ENCODE measurements at places on chromosomes 2 and 18.

DNA sequence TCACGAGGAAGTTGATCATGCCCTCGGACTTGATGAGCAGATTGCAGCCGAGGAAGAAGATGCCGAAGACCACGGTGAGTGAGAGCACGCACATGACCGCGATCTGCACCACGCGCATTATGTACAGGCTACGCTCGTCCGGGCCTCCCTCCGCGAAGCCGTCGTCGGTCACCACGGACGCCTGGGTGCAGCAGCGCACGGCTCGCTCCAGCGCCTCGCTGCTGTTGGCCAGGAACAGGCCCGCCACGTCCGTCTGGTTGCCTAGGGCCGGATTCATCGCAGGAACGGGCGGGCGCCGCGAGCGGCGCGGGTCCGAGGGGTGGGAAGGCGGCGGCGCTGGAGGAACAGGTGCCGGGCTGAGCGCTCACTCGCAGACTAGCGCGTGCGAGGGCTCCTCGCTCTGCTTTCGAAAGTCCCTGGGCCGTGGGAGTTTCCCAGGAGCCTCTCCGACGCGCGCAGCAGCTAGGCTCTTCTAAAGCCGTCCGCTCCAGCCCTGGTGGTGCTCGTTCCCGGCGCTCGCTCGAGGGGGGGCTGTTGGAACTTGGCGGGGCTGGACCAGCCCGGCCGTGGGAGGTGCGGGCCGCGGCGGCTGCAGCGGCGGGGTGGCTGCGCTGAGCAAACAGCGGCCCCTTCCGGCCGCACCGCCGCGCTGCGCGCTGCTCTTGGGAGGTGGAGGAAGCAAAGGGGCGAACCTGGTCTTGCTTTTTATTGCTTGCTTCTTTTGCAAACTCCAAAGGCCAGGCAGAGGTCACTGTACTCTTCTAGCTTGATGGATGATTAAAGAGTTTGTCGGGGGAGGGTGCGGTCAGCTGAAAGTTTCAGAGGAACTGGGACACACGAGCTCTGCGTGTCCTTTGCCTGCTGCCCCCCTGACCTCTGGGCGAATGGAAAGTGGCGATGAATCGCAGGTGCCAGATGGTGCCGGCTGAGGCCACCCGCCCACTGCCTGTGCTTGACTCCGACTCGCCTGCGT is at the start of gene RPRM:
RPRM (minus strand) TSS at position 474 of the 973 bp plus-strand sequence; CDS start at position 277, 197 bp downstream.
- peak; percentile 50 for DNase-seq

- DNase-seq, result no peak
Measured at GRCh38 chr2:98705333-98705617, 25.7 kb downstream of the MGAT4A start.

GRCh38 chr2:101230541-101231001 is 22.1 kb upstream of the CNOT11 start:
- peak; percentile 33 for DNase-seq

GRCh38 chr2:15363142-15363541 is 198.0 kb downstream of the NBAS start:
- peak; percentile 73 for DNase-seq

DNA sequence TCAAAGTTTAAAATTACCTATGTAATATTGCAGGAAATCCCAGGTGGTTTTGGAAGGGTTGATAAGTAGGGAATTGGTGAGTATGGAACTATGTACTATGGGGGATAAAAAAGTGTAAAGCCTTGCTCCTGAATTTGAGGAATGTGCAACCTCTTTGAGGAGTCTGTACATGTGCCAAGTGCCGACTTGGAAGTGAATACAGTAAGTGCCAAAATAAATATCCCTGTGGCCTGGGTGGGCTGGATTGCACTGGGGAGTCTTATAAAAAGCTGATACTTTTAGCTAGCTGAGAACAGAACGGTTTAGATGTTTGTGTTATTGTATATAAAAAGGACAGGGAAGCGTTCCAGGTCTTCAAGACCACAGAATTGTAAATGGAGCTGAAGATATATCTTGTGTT is 317.1 kb upstream of the LRRTM1 start:
- no peak for DNase-seq

DNA sequence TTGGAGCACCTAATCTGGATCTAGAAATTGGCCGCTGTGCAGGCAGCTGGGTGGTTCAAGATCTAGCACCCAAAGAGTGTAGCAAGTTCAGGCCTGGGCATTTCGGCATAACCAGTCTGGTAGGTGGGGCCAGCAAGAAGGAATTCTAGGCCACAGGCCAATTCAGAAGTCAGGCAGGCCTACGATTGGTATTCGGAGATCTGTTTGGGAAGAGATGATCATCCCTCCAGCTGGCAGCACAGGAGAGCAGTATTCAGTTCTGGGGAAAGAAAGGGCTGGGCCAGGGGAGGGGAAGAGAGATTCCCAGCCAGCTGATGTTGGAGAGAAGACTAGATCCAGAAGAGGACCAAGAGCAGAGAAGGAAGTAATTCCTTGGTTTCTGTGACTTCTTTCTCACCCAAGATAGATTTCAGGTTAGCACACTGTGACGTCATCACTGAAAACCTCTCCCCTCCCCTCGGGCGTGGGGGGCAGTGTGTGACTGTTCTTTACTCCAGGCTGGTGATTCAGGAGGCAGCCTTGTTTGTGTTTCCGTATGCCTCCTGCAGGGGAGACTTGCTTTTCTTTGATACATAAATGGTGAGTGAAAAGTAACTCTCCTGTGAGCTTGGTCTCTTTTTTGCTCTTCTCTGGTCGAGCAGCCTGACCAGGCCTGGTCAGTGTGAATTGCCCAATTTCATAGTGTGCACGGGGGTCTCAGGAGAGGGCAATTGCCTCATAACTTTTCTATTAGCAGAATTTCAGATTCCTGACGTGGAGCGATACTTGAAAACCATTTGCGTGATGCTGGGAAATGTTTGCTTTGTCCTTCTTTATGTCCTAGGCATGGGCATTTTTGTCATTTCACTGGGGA is 61.1 kb downstream of the MEIS1 start:
- peak; percentile 78 for DNase-seq

GRCh38 chr18:79922971-79923411 is 28.5 kb downstream of the SLC66A2 start:
- DNase-seq, result no peak

GRCh38 chr2:100207411-100207885 is 65.1 kb upstream of the AFF3 start:
- no peak for DNase-seq

DNA sequence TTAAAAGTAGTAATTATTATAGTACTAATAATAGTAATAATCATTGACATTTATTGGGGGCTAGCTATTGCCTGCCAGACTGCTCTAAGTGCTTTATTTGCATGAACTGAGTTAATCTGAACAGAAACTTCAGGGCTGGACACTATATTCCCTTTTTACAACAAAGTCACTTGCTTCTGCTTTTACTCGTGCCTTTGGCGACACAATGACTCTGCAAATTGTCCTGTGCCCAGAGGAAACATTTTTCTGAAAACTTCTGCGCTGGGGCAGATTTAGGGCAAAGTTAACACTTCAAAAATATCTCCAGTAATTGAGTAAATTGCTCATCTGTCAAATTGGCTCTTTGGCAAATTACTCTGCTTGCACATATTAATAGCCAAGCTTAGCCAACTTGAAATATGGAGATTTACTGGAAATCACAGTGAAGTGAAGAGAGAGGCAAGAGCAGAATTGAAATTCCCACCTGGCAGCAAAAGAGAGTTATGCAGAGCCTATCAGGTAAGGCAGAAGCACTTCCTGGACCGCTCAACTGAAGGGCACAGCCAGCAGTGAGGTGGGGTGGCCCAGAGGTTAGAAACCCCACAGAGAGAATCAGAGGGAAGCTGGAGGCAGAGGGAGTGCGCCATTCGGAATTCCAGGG is 36.3 kb downstream of the BMP10 start:
- no peak for DNase-seq

GRCh38 chr2:172772633-172773032 is 37.0 kb downstream of the RAPGEF4 start:
- DNase-seq, result peak; percentile 10

DNA sequence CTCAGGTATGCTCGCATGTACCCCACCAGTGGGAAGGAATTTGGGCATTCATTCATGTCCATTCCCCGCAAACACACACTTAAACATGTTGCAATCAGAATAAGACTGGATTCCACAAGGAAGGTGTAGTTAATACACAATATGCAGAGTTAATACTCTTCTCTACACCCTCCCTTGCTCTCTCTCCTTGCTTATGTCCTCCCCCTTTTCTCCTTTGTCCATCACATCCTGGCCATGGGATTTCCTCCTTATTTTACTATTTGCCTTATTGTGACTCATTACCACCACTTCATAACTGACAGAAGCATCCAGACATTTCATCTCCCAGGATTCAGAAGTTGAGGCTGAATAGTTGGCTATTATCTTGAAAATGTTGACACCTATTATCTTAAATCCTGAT is 473.8 kb upstream of the SPHKAP start:
- DNase-seq, result peak; percentile 29

DNA sequence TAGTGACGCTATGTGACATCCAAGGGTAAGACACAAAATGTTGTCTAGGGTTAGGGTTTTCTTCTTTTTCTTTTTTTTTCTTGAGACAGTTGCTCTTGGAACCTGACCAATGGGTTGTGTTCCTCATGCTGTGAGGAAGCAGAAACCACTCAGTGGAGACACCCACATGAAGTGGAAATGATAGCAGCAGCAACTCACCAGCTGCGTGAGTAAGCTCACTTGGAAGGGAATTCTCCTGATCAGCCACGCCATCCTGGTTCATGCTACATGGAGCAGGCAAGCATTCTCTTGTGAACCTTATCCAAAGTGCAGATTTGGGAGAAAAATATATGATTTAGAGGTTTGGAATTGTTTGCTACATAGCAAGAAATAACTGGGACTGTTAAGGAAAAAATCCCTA is 863.7 kb downstream of the EPHA4 start:
- peak; percentile 7 for DNase-seq

DNA sequence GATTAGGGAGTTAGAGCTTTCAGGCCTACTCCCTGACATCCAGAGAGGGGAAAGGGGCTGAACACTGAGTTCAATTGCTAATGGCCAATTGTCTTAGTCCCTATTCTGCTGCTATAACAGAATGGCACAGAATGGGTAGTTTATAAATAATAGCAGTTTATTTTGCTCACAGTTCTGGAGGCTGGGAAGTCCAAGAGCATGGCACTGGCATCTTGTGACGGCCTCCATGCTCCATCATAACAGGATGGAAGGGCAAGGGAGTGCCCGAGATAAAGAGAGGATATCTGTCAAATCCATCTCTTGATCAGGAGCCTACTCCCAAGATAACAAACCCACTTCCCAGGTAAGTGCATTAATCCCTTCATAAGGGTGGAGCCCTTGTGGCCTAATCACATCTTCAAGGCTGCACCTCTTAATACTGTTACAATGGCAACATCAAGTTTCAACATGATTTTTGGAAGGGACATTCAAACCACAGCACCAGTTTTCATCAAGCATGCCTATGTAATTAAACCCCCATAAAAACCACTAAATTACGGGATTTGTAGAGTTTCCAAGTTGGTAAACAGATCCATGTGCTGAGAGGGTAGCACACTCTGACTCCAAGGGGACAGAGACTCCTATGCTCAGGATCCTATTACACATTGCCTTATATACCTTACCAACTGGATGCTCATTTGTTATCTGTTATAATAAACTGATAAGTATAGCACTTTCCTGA is 44.6 kb downstream of the BAZ2B start:
- peak; percentile 39 for DNase-seq

- peak; percentile 59 for DNase-seq
Measured at GRCh38 chr2:151774506-151774905, 40.2 kb upstream of the NEB start.

DNA sequence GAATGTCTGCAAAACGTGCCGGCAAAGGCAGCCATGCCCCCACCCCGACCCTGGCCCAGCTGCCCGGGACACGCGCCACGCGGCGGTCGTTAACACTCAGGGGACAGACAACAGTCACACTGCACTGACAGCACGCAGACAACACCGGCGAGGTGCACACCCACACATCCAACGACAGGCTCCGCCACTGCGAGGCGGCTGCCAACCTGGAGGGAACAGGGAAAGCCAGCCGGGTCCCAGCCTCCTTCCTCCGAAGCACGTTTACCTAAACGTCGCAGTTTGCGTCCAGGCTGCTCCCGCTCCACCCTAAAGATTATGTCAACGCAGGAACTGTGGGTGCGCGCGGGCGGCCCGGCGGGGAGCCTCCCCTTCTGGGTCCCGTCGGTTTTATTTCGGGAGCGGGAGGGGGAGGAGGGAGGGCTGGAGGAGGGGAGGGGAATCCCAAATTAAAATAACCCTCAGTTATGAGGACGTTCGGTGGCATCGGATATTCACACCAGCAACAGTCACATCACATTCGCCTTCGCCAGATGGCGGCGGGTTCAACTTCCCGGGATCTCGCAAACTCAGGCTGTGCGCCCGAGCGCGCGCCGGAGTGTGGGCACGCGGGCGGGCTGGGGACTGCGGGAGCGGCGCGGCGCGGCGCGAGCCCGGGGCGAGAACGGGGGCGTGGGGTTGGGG is 644 bp downstream of the PTGR3 start:
- peak; percentile 52 for DNase-seq

- DNase-seq, result no peak
Measured at GRCh38 chr2:31467426-31467825, 52.9 kb upstream of the XDH start.

DNA sequence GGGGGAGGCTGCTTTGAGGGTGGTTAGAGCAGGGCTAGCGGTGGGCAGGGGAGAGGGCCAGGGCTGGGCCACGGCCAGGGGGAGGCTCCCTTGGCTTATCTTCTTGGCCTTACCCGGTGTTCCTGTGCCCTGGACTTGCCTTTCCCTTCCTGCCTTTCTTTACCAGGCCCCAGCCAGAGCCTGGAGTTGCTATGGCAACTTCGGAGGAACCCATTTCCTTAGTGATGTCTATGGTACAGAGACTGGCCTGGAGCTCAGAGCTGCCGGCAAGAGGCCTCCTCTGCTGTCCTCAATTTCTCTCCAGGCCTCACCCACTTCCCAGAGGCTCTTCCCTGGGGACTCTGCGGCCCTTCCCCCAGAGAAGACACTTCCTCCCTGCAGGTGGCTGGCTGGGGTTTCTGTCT is 11.5 kb downstream of the SPEG start:
- DNase-seq, result peak; percentile 64

DNA sequence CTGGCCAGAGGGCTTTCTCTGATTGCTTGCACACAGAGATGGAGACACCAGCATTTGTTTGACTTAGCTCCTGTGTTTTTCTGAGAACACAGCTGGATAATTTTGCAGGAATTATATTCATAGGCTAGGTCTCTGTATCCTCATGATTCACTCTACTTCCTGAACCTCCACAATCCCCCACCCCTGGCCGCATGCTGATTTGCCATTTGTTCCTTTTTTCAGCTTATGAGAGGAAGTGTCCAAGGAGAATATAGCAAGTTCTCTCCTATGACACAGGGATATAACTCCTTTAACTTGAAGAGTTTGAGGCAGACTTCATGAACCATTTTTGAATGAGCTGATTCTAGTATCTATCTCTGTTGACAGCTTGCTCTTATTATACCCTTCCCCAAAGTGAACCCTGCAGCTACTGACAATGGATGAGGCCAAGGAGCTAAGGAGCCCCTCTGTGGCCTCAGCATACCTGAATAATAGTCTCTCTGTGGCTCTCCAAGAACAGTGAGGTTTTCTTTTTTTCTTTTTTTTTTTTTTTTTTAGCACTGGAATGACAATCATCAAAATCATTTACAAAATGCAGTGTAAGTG is 15.4 kb downstream of the CAVIN2 start:
- DNase-seq, result no peak

DNA sequence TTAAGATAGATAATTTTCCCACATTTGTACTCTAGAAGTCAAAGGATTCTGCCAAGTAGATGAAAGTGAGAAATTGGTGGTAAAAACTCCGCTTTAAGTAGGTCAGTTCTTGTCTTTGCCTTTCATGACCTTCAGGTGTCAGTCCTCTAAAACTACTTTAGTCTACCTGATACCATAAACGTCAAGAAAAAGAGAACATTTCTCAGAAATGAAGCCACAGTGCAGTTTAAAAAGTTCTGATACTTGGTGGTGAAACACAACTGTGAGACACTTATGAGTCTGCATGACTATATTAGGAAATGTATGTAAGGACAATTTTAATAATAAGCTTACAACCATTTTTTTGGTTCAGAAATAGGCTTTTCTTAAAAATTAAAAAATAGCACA is 583.3 kb downstream of the SATB2 start:
- no peak for DNase-seq
